ENCODE measurements at places on chromosomes 6 and 20.

- DNase-seq, result no peak
Observed at GRCh38 chr6:55836481-55836880, 38.9 kb downstream of the BMP5 start.

DNA sequence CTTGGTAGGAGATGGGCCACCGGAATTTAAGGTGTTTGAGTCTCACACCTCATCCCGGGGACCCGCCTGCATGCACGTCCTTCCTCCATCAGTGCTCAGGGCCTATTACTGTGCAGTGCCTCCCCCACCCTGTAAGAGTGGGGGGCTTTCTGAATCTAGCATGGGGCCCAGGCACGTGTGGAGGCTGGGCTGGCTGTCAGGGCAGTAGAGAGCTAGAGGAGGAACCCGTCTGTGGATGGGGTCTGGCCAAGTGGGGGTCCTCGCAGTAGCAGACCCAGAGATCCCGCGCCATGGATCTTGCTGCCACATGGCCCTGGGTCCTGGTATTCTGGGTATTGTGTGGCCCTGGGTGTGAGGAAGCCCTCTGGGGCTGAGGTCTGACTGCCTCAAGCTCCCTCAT lies 42.9 kb downstream of the SRC start:
- DNase-seq, result no peak

DNA sequence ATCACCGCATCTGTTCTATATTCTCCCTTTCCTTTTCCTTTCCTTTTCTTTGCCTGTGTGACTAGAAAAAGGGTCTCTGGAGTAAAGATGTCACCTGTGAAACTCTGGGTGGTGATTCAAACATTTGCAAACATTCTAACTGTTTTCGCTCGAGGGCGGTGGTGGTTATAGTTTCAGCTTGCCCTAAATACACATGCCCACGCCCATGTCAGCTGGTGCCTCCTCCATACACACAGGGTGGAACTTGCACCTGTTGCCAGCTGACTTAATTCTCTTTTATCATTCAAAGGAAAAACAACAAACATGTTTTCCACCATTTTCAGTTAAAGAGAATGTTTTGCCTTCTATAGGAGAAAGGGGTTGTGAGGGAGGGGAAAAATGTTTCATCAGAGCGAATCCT lies 381.9 kb upstream of the ARID1B start:
- DNase-seq, result no peak

DNA sequence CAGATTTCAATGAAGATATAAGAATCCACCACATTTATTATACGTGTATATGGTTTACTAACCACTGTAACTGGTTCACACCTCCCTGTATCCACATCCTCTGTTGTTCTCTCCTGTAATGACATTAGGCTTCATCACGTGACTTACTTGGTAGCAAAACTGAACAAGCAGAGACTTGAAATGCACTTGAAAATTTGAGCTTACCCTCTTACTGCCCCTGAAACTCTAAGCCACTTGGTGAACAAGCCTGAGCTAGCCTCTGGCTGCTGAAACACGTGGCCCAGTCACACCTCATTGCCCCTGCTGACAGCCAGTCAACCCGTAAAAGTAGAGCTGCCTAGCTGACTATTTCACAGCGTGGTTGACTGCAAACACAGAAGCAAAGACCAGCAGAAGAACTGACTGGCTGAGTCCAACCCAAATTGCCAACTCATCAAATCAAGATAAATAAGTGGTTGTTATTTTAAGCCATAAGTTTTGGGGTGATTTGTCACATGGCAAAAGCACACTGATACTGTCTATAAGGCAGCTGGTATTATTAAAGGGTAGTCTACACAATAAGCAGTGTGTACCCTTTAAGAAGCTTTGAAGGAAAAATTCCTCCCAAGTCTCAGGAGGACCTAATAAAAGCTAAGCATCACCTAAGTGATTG lies 109.0 kb downstream of the RALGAPA2 start:
- no peak for DNase-seq

DNA sequence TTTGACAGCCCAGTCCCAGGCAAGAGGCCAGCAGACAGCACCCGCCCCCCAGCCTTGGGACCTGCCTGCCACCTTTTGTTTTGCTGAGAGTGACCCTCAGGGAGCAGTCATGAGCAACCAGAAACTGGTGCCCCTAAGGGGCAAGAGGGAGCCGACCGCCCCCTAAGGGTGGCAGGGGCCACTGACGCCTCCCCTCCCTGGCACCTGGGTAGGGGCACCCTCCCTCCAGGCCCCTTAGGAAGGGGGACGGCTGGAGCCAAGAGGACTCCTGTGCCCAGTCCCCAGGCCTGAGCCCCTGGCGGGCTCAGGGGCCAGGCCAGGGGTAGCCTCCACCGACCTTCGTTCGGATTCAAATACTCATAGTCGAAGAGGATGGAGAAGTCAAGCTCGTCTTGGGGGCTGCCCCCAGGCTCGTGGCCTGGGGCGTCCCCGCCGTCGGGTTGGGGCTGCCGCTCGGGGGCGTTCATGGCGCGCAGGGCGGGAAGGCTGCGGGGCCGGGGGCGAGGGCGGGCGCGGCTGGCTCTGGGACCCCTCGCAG lies 417 bp downstream of the NFATC2 start:
- no peak for DNase-seq
